Left renal pelvis (tissue), 4 donors: ENCODE measurements at places on chromosomes 11 and 22.

- no peak for DNase-seq
Observed at GRCh38 chr11:80309301-80309700, 868.5 kb upstream of the TENM4 start.

- DNase-seq, result no peak
Observed at GRCh38 chr11:15888556-15889345, 467.6 kb downstream of the SOX6 start.

GRCh38 chr11:123233975-123234334 is 38.9 kb upstream of the CLMP start:
- no peak for DNase-seq

DNA sequence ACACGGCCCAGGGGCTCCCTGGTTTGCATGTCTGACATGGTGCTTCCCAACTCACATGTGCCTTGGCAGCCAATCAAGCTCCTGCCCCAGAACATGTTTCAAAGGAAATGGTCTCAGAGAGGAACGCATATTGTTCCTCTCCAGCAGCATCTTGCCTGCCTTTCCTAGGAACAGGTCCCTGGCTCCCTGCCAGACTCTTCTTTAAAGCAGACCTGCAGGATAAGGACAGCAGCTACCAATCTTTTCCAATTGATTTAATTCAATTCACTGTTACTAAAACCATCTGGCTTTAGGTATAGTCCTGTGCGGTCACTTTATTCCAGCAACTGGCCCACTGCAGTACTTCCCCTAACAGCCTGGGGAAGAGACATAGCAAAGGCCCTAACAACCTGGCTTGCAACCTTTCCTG is 79.9 kb downstream of the AMBRA1 start:
- no peak for DNase-seq

DNA sequence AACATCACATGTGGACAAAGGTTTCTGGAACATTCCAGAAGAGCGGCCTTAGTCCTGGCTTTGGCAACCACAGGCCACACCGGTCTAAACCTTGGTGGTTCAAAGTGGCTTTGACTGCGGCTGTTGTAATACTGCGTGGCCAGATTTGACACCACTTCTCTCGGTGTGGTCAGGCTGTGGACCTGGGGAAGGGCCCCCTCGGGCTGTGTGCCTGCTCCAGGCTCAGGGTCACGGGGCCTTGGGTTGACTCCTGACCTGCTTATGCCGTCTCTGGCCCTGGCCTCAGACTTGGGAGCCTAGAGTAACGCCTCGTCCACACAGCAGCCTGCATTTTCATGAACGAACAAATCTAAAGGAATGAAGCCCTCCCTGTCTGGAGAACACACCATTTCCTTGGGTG is 118.0 kb downstream of the PHF21B start:
- DNase-seq, result no peak

DNA sequence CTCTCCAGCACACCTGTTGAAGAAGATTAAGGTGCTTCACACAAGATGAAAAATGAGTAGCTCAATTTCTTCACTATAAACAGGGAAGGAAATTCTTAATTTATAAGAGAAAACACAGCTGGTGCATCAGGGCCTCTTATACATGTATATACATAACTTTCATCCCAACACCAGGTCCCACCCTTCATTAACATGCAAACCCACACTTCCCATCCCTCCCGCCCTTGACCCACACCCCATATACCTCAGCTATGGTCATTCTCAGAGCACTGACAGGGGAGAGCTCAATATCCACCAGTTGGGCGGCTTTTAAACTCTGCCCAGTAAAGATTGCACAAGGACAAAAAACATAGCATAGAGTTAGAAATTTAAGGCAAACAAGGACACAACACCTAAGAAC is 85.8 kb downstream of the ATG16L2 start:
- no peak for DNase-seq

DNA sequence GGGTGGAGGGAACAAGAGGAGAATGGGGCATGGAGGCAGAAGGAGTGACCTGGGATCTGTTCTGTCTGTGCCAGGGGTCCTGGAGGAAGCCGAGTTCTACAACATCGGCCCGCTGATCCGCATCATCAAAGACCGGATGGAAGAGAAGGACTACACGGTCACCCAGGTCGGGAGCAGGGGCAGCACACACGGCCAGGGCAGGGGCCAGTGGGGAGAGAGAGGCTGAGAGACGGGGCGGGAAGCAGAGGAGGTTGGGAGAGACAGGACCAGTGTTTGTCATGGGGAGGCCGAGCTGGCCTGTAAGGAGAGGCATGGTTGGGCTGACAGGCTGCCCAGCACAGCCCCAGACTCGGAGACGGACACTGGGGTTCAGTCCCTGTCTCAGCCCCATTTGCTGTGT is 4.7 kb downstream of the KCTD17 start:
- DNase-seq, result no peak

- DNase-seq, result no peak
Observed at GRCh38 chr11:16225623-16226022, 130.7 kb downstream of the SOX6 start.

DNA sequence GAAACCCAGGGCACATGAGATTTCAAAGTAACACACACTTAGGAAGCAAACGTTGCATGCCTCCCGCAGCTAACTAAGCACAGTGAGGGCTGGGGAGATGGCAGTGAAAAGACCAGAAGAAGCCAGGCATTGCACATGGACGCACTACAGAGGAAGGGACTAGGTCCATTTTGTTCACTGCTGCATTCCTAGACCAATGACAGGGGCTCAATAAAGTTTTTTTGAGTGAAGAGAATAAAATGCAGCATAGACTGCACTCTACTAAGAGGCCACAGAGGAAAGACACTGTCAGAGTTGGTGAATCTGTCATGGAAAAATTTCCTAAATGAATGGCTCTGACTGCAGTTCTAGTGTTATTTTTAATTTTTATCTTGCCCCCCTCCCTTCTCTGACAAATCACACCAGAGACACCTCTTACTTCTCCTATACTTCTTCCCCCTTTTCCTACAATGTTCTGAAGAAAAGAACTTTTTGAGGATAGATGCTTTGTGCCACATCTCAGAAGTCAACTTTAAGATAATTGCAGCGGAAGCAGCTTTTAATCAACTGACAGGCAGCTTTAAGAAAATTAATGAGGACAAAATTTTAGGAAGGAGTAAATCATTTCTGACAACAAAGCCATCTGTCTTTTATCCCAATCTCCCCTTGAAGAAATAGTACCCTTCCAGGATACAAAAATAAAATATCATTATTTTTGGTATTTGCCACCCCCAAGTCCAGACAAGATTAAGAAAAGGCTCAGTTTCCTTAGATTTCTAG is 34.8 kb upstream of the CHRM4 start:
- no peak for DNase-seq

GRCh38 chr11:120195601-120196320 is 15.1 kb upstream of the OAF start:
- DNase-seq, result no peak

DNA sequence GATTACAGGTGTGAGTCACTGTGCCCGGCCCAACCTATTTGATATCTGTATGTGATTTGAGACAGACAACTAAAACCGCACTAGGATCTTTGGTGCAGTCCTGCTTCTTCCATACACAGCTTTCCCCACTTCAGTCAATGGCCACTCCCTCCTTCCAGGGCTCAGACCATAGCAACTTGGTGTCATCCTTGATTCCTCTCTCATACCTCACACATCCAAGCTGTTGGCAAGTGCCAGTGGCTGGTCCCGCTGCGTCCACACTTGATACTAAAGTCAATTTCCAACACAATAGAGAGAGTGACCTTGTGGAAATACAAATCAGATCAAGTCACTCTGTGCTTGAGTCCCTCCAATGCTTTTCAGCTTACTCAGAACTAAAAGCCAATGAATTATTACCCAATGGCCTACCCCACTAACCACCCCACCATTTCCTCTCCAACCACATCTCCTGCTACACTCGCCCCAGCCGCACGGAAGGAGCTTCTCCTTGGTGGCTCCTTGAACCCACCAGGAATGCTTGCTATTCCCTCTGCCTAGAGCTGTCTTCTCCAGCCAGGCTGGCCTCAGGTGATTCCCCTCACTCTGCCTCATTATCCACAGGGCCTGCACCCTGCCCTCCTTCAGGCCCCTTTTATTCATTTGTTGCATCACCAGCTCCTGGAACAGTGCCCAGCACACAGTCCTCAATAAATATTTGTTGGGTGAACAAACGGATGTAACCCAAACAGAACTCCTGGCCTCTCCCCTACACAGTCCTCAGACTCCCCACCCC is 12.9 kb downstream of the ABTB2 start:
- no peak for DNase-seq

GRCh38 chr11:5476186-5476819 is 12.2 kb upstream of the OR52D1 start:
- peak; percentile 14 for DNase-seq

DNA sequence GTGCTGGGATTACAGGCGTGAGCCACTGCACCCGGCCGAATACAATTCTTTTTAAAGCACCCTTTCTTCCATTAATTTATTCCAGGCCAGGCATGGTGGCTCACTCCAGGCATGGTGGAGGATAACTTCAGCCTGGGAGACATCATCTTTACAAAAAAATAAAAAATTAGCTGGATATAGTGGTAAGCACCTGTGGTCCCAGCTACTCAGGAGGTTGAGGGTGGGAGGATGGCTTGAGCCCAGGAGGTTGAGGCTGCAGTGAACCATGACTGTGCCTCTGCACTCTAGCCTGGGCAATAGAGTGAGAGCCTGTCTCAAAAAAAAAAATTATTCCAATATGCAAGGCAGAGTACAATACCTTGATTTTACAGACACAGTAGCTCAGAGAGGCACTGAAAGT is 11.4 kb downstream of the TAGLN start:
- DNase-seq, result no peak

GRCh38 chr22:36103891-36104290 is 56.7 kb downstream of the APOL3 start:
- DNase-seq, result no peak

DNA sequence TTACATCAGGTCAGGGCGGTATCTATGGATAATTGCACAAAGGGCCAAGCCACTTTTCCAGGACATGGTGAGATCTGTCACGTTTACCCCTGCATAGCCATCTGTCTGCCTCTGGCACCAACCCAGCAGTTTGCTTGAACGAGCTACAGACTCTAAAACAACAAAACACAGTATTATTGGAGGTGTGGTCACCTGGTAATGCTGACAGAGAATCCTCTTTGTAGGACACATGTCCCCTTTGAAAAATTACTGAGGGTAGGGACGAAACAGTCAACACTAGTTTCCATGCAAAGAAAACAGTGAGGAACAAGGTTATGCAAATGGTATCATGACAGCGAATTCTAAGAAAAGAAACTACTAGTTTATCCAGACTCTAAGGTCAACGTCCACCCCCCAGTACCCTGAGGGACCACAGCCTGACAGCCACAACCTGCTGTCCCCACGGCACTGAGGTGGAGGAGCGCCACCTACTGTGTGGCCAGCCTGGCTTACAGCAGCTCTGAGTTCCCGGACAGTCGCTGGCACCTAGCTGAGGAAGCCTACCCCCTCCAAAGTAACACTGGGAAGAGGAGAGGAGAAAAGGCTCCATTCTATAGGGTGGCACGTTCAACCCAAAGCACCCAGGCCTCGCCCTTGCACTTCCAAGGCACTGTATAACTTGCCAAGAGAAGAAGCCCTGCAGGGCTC is 117.4 kb upstream of the BID start:
- no peak for DNase-seq

DNA sequence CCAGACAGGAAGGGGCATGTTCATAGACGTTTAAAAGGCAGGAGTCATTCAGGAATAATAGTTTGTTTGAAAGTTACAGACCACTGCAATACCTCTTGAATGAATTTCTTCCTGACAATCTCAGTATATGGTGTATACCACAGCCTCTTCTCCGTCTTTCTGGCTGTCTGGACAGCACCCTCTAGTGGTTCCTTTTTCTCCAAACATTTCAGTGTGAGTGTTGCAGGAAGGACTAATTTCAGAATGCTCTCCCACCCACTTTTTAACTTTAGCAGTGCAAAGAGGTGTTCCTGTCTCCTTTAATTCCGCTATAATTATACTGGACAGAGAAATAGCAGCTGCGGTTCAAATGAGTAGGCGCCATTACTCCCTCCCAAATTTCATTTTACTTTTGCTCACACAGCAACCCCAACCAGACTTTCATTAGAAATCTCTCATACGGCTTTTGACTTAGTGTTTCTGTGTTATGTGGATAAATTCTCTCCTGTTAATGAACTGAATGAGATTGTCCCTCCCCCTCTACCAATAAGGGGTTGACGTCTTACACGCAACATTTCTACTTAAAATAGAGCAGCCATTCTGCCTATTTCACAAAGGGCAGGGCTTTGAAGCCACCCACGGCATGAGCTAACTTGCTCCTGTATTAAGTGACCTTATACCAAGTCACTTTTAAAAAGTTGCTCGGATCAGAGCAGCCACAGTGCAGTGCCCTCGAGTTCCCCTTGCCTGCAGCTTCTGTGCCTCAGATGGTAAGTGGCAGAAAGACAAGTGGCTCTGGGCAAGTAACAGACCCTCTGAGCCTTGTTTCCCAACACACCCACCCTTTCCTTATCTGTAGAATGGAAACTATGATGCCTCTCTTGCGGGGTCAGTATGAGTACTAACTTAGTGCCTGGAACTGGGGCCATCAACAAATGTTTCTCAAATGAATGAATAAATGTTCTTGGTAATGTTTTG is 368.6 kb downstream of the OPCML start:
- DNase-seq, result peak; percentile 46

DNA sequence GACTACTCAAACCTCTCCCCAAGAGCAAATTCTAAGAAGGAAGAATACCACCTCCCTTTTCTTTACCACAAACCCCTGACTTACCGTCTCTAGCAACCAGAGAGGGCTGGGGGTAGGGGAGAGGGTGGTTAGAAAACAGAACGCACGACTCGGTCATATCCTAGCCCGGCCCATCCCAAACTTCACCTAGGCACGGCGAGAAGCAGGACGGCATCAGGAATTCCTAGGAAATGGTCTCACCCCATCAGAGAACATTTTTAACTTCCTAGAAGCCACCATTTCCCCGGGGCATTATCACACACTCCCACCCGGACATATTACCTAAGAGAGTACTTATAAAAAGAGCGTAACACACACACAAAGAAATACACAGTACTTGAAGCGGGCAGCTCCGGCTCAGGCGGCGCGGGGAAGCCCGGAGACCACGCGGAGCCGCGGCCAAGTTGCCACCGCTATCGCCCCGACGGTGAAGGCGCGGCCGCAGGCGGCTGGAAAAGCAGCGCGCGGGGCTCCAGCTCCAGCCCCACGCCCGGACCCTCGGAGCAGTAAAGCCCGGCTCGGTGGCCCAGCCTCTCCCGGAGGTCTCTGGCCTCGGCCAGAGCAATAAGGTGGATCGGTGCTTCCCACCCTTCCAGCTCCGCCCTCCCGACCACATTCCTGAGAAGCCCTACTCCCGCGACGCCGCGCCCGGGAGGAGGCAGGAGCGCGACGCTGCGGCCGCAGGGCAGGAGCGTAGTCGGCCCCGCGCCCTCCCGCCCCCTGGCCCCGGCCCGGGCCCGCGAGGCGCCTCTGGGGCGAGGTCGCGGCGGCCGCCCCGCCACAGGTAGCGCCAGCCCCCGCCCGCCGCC is 878 bp downstream of the RRAS2 start:
- peak; percentile 41 for DNase-seq

DNA sequence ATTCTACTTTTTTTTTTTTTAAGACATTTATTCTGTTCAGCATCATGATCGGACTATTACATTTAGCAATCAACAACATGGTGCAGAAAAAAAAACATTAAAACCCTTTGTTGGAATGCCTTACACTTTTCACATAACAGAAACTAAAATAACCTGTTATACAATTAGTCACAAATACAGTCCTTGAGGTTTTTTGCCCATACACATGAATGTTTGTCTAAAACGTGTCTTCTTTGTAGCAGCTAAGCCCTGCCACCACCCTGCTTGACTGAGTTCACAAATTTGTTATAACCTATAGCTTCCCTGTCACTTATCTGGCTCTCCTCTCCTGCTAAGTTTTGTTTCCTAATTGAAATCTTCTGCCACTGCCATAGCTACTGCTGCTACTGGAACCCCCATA is 75.4 kb upstream of the ARHGAP20 start:
- DNase-seq, result no peak

- no peak for DNase-seq
Observed at GRCh38 chr11:120336641-120337354, 585 bp downstream of the ARHGEF12 start.
